ENCODE measurements at places on chromosomes 1 and 21.

- DNase-seq, result peak; percentile 16
These were observed 93.0 kb upstream of the TENT5C start for GRCh38 chr1:117512728-117513321.

GRCh38 chr1:51497340-51497739, 21.7 kb downstream of the EPS15 start:
- DNase-seq, result no peak

GRCh38 chr1:221810406-221810805, 68.5 kb upstream of the DUSP10 start:
- DNase-seq, result no peak

GRCh38 chr21:46056450-46056903, 41.4 kb upstream of the COL6A2 start:
- DNase-seq, result no peak

DNA sequence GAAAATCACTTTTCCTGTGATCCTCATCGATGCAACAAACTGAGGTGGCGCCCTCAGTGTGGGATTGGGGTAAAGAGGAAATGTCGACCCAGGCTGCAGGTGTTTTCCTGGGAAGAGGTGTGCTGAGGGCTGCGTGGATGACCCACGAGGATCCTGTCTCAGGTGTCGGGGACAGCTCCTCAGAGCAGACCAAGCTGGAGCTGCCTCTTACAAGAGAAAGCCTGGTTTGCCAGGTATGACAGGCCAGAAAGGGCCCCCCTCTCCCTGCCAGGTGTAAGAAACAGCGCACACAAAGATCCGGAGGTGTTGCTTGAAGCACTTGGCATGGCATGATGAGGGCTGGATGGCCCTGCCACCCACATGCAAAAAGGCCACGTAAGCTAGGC, 12.6 kb downstream of the FHAD1 start:
- DNase-seq, result no peak

- DNase-seq, result no peak
These were observed 1191.0 kb upstream of the NCAM2 start for GRCh38 chr21:19807201-19807600.

DNA sequence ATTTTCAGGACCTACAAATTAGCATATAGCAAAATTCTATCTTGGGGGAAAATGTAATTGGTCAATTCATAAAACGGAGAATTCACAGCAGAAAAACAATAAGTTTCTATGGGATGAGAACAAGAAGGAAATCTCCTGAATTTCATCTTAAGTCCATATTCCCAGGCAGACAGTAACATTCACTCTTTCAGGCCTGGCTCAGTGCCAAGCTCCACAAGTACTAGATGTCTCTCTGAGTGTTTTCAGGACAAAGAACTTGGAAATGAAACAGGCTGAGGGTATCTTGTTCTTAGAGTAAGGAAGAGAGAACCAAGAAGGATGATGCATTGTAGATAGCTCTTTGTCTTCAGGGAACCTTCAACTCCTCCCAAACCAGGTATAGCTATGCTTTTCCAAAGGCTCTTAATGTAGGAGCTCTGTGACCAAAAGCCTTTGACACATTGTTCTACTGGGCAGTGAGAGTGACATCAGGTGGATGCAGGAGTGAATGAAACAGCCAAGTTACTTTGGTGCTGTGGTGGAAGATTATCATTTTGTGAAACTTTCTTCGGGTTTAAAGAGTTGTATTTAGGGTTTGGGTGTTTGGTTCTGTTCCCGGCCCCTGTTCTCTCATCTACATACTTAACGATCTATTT, 298.3 kb downstream of the GPATCH2 start:
- peak; percentile 50 for DNase-seq

DNA sequence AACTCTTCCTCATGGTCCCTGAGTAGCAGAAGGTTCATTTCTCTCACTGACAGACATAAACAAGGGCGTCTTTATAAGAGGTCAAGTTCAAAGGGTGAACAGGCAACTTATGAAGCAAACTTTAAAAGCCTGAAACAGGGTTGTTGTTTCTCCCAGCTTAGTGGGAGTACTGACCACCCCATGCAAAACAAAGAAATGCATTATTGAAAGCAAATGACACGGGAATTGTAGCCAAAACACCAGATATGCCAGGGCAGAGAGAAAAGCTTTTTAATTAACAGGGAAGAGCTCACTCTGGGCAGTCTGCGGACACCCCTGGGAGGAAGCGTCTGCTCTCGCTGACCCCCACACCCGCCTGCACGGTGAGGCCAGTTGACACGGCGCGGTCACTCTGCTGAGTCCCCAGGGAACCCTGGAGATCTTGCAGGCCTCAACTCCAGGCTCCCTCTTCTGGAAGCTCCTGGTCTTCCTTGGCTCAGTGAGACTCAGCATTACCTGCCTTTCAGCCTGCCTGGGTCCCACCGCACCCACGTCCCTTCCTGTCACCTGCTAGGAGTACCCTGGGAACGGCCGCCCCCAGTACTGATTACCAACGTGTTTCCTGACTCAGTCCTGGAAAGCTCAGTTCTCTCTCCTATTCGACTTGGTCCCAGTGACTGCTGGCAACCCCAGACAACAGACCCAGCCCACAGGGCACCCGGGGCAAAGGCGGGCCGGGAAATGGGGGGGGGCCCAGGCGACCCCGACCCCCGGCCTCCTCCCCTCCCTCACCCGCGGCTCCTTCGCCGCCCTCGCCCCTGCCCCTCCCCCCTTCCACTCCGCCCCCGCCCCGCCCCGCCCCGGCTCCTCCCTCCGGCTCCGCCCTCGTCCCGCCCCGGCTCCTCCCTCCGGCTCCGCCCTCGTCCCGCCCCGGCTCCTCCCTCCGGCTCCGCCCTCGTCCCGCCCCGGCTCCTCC, 972 bp downstream of the CFAP410 start:
- peak; percentile 90 for DNase-seq

DNA sequence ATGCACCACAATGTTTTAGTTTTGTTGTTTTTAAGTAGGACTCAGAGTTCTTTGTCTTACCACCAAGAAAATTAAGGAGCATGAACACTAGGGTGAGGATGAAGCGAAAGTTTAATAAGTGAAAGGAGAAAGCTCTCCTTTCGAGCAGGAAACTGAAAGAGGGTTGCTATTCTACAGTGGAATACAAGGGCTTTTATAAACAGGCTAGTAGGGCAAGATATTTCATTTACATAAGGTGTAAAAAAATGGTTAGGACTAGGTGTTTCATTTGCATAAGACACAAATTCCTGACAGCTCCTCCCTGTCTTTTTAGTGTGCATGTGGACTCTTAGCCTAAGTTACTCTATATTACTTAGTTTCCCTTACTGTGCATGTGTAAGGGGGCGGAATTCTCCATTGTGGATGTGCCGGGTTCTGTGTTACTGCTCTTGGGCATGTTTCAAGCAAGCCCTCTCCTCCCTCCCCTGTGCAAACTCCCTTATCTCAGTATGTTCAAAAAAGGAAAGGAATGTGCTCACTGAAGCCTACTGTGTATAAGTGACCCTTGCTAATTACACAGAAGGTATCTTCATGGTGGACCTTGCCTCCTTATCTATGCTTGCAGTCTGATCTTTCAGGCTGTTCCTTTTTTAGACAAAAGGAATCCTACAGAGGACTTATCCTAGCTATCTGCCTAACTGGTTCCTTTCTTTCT, 7.3 kb downstream of the TSHB start:
- DNase-seq, result no peak

DNA sequence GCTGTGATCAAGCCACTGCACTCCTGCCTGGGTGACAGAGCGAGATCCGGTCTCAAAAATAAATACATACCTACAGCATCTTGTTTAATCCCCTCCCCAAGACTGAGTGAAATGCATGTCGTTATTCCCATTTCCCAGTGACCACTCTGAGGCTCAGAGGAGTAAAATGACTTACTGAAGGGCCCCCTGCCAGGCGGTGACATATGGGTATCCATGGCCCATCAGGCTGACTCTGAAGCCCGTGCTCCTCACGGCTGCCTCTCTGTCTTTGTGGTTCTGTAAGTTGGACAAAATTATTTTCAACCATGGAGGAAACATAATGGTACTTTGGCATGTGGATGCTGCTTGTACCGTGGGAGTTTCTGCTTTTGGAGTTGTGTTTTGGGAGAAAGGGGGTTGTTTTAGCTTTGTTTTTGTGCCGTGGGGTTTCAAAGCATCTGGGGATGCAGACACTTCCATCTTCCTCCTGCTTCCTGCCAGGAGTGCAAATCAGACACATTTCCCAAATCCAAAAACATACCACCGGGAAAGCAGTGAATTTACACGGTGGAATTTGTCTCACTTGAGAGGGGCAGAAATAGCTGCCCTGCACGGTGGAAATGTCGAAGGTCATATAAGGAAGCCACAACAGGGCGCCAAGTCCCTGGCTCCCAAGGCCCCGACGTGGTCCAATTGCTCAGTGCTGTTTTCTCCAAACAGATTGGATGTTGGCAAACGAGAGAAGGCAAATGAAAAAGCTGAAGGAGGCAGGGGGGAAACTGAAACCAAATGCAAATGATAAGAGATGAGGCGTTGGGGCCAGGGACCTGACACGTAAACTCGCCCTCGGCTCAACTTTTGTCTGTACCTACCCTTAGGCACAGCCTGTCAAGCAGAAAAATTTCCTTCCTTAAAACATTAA, 17.1 kb upstream of the PINK1 start:
- DNase-seq, result no peak

- DNase-seq, result no peak
These were observed 285.1 kb downstream of the CACNA1E start for GRCh38 chr1:181768211-181768929.

DNA sequence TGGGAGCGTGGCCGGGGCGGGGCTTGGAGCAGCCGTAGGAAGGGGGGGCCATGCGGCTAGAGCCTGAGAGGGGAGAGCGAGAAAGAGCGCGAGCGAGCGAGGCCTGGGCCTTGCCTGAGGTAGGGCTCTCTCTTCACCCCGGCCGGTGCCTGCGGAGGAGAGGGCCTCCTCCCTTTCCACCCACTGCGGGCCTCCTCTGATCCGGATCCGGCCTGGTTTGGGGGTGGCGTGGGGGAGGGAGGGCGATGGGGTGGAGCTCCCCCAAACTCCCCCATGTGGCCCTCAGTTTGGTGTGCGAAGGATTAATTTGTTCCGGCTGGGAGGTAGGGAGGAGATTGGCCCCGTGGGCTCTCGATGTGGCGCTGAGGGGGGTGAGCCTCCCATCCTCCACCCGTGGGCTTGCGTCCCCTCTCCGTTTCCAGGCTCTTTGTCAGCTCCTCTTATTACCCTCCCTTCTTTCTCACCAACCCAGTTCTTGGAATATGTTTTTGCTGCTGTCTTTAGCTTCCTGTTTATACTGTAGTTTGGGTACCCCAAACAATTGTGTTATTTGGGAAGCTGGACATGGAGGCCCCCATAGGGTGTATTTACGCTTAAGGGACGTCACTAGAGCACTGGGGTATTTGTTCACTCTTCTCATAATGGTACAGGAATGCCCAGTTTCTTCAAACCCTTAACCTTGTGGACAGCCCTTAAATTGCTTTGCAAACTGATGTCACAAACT, 685 bp downstream of the UBAP2L start:
- DNase-seq, result peak; percentile 75

DNA sequence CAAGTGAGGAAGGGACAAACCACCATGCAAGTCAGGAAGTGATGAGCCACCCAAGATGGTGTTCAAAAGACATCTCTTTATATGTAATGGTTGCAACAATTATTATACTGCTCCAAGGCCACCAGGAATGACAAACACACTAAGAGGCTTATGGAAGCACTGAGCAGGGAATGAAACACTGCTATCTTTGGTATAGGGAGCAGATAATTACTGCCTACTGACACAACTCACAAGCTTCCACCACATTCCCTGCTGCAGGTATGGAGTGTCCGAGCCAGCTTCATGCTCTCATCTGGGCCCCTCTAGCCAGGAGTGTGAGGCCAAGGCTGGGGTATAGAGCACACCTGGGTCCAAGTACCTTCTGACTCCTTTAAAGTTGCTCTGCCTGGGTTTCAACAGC, 371.4 kb downstream of the HHAT start:
- no peak for DNase-seq

DNA sequence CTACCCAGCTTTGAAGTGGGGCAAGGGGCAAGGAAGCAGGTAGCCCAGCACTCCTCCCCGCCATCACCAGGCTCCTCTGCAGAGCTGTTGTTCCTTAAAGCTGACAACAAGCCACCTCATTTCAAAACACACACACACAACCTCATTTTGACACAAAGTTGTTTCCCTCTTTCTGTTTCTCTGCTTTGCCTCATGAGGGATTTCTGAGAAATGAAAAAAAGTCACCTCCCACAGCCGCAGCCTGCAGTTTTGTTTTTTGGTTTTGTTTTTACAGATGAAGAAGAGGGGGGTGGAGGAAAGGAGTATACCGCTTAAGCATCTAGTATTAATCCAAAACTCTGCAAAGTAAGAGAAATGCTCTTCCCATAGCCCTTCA, 12.1 kb downstream of the MCL1 start:
- no peak for DNase-seq

DNA sequence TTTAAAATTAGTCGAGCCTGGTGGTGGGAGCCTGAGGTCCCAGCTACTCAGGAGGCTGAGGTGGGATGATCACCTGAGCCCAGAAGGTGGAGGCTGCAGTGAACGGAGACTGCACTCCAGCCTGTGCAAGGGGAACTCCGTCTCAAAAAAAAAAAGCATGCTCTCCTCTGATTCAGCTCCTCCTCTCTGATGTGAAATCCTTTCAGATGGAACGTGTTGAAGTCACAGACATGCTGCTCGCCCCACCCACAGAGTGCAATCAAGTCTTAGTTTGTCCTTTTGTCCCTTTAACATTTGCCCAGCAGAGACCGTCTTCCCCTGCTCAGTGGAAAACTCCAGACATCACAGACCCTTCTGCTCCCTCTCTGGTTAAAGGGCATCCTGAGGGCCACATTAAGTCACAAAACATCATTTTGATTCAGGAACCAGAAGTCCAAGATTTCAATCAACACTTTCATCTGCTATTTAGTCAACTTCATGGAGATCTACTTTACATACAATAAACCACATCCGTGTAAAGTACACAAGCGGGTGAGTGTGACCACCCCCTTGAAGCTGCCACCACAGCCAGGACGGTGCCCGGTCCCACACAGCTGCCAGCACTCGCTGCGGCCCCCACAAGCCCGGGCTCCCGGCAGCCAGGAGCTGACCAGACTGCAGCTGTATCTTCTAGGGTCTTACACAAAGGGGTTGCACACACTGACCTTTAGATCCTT, 18.9 kb upstream of the RNF223 start:
- no peak for DNase-seq
